ENCODE measurements at places on chromosomes 16 and 17. TPM values are rescaled to one million over a fixed set of nuclear protein-coding genes. Genes with fewer than 3 reads are reported as not detected.
A peak's percentile ranks its signal among the peaks of the same experiment; 100 is the strongest.

DNA sequence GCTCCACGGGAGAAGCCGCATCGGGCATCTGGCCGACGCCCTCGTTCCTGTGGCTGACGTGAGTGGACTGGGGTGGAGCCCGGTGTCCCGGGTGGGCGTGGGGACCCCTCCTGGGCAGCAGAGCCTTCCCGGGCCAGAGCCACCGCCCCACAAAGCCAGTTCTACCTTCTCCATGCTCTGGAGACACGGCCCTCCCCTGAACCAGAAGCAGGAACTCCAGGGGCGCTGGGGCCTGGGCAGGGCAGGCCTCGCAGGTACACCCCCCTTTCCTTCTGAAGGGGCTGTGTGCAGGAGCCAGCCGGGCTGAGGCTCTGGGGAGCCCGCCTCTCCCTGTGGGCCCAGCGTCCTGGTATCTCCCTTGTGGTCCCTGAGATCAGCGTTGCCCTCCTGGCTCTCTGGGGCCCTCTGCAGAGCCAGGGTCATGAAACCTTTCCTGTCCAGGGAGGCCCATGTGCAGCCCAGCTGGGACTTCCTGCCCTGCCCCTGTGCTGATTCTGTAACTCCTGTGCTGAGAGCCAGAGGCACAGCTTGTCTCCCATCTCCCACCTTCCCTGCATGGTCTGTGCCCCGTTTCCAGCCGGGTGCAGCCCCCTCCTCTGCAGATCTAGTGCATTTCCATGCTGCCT lies 6.5 kb downstream of the PIGQ start:
- peaks cover 35% of the 10 kb centered on the region for H3K36me3 ChIP-seq
- H3K27ac ChIP-seq = no peak overlapping the region

GRCh38 chr17:5049314-5049841 lies 14.2 kb upstream of the SLC52A1 start:
- no peaks in the 10 kb centered on the region for H3K27me3 ChIP-seq
- DNase-seq = peak; percentile 64
- H3K27ac ChIP-seq = peak overlapping the region; percentile 78
- H3K36me3 ChIP-seq = no peaks in the 10 kb centered on the region
- no peak overlapping the region for H3K4me3 ChIP-seq

Gene AURKB
- 13.5 TPM for total RNA-seq

- no peaks in the 10 kb centered on the region for H3K36me3 ChIP-seq
- no peak overlapping the region for H3K4me3 ChIP-seq
- DNase-seq = no peak
- no peak overlapping the region for H3K27ac ChIP-seq
Observed at GRCh38 chr16:85594273-85594977, 18.7 kb upstream of the GSE1 start.

Gene ITGAX
- 0.35 TPM for total RNA-seq

Gene OSGIN1
- 0.18 TPM for total RNA-seq

Gene B4GALNT2
- under 0.01 TPM for total RNA-seq

DNA sequence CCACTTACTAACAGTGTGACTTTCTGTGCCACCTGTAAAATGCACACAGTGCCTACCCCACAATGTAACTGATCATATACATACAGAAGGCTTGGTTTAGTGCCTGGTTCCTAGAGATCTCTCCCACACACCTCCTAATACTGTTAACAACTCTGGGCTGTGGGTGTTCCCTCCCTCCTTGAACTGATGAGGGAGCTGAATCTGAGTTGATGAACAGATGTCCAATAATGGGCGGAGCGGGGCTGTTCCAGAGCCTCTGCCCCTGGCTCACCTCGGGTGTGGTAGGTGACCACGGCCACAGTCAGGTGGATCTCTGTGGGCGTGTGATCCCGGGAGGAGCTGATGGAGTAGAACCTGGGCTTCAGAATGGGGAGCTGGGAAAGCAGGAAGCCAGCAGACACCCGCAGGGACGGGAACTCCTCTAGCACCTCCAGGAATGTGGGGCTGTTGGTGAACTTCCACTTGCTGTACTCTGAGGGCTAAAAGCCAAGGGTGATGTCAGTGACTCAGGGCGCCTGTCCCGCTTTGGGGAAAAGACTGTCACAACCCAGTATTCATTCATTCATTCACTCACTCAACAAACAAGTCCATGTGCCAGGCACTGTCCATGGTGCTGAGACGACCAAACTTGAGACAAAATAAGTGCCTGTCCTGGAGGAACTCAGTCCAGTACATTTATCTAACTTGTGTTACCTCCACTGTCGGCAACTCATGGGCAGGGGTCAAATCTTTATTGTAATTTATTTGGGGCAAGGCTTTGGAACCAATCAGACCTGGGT lies 37.6 kb downstream of the NOS2 start:
- no peaks in the 10 kb centered on the region for H3K36me3 ChIP-seq
- H3K4me3 ChIP-seq = no peak overlapping the region
- DNase-seq = peak; percentile 49
- no peaks in the 10 kb centered on the region for H3K4me1 ChIP-seq

DNA sequence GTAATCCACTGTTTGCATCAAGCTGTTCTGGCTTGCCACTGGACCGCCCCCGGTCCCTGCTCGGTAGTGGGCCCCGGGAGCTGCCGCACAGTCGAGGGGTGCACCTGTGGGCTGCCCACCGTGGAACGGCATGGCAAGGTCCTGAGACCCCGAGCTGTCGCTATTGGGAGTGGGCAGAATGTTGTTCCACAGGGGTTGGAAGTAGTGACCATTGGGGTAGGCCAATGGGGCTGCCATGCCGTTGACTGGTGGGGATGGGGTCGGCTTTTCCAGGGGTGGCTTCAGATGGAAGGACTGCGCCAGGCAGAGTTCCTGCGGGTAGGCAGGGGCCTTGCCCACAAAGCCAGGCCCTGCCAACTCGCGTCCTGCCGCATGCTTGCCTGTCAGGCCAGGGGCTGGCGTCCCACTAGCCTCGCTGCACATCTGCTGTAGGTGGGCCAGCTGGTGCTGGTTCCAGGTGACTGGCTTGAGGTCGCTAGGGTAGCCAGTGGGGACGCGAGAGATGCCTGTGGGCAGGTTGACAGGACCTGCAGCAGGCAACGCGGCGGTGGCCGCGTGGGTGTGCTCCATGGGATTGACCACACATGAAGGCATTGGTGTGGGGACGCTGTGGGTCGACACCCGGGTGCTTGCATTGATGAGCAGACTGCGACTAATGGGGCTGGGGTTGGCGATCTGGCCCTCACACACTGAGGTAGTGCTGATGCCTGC lies 14.8 kb downstream of the TRAF4 start:
- no peaks in the 10 kb centered on the region for H3K4me1 ChIP-seq
- no peak for DNase-seq
- peaks cover 42% of the 10 kb centered on the region for H3K36me3 ChIP-seq
- no peak overlapping the region for H3K27ac ChIP-seq
- no peak overlapping the region for H3K4me3 ChIP-seq
- H3K27me3 ChIP-seq = no peaks in the 10 kb centered on the region

Gene GRAPL
- total RNA-seq = 1.1 TPM

DNA sequence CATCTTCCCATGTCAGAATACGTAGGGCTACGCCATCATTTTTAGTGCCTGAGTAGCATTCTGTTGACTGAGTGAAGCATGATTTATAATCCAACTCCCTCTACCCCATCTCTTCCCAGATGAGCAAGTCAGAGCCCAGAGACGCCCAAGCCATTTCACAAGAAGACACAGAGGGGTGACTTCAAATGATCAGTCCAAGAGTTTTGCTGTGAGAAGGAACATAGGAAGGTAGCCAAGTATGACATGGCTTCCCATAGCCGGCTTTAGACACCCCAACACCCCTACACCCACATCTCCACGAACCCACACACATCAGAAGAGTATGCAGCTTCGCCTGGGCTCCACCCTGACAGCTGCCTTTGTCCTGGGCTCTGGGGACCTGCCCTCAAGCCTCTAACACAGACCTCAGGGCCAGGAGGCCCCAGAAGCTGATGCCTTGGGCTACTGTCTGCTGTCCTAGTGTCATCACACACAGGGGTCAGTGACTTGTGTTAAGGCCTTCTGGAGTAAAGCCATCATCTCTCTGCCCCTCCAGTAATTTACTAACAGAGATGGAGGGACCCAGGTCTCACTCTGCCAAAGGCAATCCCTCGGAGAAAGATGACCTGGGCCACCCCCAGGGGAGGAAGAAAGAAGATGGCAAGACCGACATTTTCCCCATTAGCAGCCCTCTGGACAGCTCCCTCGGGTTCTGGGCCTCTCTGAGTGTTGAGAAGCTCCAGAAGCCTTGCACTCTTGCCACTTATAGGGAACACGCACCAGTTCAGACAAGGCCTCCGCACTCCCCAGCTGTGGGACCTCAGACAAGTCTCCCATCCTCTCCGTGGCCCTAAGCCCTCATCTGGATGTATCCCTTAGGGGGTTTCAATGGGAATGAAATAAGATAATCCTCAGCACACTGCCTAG lies 38.7 kb upstream of the MRPS23 start:
- peak overlapping the region; percentile 90 for H3K27ac ChIP-seq
- no peak overlapping the region for H3K4me3 ChIP-seq
- no peak for DNase-seq
- peaks cover 64% of the 10 kb centered on the region for H3K4me1 ChIP-seq

Gene ATXN7L3
- 31.8 TPM for total RNA-seq

DNA sequence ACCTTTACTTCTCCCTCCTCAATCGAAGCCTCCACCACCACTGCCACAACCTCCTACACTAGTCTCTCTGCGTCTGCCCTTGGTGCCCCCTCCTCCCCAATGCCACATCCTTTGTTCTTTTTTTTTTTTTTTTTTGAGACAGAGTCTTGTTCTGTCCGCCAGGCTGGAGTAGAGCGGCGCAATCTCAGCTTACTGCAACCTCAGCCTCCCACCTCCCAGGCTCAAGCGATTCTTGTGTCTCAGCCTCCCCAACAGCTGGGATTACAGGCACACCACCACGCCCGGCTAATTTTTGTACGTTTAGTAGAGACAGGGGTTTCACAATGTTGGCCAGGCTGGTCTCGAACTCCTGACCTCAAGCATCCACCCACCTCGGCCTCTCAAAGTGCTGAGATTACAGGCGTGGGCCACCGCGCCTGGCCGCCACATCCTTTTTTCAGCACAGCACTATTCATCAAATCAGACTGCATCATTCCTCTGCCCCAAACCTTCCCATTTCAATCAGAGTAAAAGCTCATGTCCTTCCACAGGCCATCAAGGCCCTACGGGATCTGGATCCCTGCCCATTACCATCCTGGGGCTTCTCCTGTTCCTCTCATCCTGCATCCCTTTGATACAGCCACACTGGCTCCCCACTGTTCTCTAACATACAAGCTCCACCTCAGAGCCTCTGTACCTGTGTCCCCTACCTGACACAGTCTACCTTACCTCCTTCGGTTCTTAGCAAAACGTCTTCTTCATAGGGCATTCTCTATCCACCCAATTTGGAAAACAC lies 2.0 kb downstream of the KLHL11 start:
- peaks cover 18% of the 10 kb centered on the region for H3K4me1 ChIP-seq
- peaks cover 16% of the 10 kb centered on the region for H3K36me3 ChIP-seq
- DNase-seq = peak; percentile 12
- no peak overlapping the region for H3K27ac ChIP-seq
- peak overlapping the region; percentile 74 for H3K4me3 ChIP-seq

DNA sequence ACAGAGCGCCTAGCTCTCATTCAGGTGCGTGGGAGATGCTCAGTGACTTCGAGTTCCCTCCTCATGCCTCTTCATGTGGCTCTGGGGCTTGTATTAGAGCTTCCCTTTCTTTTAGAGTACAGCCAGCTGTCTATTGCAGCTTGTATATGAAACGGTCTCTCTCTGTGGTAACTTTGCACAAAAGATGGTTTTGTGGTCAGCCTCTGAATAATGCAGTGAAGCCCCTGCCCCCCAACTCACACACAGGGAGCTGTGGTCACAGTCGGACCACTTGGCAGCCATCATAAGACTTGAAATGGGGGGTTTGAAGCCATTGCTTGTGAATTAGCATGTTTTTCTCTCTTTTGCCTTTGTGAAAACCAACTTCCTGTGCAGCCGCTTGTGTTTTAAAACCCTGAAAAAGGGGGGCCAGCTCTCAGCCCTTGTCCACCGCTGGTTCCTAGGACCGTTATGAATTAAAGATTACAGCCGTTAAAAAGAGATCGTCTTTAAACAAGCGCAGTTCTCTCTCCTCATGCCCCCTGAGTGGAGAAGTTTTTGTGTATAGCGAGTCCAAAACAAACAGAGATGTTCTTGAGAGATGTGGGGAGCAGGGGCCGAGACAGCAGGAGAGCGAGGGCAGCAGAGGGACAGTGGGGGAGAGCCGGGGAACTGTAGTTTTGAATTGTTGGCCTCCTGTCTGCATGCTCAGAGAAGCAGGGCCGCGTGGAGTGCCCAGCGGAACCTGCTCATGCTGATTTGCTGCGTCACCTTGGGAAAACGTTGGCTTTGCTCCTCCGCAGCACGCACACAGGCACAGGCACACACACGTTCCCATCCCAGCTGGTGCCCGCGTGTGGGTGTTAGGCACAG lies 199.0 kb downstream of the MSI2 start:
- H3K4me1 ChIP-seq = peaks cover 13% of the 10 kb centered on the region
- H3K36me3 ChIP-seq = no peaks in the 10 kb centered on the region
- H3K4me3 ChIP-seq = no peak overlapping the region
- H3K27ac ChIP-seq = no peak overlapping the region
- peak; percentile 40 for DNase-seq

- H3K36me3 ChIP-seq = peaks cover 62% of the 10 kb centered on the region
- H3K4me3 ChIP-seq = no peak overlapping the region
Observed at GRCh38 chr16:11681556-11681955, 13.3 kb downstream of the SNN start.

DNA sequence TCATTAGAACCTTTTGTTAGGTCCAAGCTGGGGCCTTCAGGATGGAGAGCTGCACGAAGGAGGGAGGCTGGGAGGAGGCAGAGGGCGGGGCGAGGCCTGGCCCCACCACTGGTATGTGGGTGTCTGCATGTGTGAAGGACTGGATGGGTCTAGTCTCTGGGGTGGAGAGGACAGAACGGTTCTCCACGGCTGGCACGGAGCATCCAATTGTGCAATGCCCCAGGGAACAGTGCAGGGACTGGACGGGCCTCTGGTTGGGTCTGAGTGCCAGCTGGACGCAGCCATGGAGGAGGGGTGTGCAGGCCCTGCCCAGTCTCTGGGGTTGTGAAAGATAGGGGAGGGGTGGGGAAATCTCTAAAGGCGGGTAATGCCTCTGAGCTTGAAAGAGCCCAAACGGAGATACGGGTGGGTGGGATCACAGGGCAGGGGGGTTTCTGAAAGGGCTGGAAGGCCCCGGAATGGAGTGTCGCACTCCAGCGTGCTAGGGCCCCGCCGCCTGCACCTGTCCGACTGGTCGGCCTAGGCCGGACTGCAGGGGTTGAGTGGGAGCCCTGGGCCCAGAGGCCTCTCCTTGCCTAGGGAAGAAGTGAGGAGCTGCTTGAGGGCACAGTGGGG lies 1.6 kb downstream of the PPL start:
- DNase-seq = no peak
- H3K27ac ChIP-seq = no peak overlapping the region
- H3K27me3 ChIP-seq = peaks cover 71% of the 10 kb centered on the region

GRCh38 chr17:29857823-29858222 lies 72.2 kb downstream of the SSH2 start:
- DNase-seq = no peak
- peaks cover 8% of the 10 kb centered on the region for H3K4me1 ChIP-seq
- H3K36me3 ChIP-seq = no peaks in the 10 kb centered on the region
- no peak overlapping the region for H3K4me3 ChIP-seq
- H3K27me3 ChIP-seq = no peaks in the 10 kb centered on the region
- no peak overlapping the region for H3K27ac ChIP-seq

- H3K36me3 ChIP-seq = no peaks in the 10 kb centered on the region
- no peak overlapping the region for H3K27ac ChIP-seq
Observed at GRCh38 chr17:63019138-63019873, 53.3 kb downstream of the TANC2 start.

Data from muscle of leg (tissue), 16 donors.